ENCODE measurements at places on chromosomes 5 and 9.
A peak's percentile ranks its signal among the peaks of the same experiment; 100 is the strongest.

DNA sequence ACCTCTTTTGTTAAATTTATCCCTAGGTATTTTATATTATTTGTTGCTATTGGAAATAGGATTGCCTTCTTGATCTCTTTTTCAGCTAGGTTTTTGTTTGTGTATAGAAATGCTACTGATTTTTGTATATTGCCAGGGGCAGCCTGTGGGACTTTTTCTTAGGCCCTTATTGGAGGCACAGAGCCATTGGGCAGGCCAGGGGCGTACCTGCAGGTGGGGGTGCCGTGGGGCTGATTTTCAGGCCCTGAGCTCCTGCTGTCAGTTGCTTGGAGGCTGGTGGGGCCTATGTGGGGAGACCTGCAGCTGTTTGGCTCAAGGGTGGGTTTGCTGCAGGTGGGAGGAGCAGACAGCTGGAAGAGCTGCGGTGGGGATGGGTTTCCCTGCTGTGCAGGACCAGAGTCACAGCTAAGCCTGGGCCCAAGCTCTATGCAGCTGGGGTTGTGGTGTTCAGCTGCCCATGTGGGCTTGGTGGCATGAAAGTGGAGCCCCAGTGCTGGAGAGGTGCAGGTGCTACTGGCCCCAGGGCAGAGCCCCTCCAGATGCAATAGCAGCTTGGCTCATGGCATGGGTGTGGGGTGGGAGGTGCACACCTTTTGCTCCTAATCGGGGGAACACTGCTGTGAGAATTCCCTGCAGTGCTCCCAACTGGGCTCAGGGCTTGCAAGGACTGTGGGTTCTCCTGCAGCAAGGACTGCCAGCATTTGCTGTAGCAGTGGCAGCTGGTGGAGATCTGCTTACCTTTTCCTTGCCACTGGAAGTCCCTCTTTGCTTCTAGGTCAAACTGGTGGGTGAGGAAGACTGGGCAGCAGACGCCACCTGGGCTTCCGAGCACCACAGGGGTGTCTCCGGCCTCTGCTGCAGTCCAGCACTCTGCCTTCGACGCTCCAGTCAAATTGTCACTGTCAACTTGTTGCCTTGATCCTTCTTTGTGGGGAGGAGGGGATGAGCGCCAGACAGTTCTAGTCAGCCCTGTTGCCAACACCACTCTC lies 7.6 kb upstream of the CLPTM1L start:
- no peak for DNase-seq

DNA sequence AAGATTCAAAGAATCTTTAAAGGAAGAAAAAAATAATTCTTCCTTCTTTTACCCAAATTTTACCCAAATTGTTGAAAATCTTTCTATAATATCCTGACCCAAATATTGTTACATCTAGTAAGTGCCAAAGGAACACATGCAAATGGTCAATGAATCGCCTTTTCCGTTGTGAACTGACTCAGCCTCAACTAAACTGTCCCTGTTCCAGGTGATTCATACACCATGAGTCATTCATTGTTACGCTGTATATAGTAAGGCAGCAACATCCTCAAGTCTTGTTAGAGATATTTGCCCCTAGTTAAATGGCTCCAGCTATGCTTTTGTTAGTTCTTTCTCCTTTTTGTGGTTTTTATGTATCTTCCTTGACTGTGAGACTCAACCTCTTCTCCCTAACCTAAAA lies 9.7 kb downstream of the PTGER4 start:
- no peak for DNase-seq

GRCh38 chr9:27394154-27394825 lies 97.3 kb upstream of the EQTN start:
- DNase-seq: no peak

DNA sequence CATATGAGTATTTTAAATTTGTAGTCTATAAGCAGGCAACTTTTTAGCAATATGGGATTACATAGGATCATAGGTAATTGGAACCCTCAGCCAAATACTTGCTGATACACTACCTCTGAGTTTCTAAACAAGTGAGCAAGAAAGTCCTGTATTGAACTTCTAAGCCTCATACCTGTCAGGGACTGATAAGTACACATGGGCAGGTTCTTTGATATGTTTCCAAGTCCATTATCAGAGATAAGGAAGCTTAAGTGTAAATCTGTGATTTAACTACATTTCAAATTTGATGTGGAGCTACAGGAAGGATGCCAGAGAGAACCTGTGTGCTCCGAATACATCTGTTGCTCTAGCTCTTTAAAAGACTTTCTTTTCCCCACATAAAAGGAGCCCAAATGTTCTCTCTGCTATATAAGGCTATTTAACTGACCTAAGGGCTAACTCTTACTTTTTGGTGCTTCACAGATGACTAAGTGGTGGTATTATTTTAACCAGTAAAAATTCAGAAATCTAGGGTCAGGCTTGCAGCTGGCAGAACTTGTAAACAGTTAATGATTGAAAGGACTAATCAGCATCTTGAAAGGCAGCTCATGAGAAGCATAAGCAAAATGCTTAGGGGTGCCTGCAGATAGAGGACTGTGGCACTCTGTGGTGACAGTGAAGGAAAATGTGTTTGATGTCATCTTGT lies 228.6 kb downstream of the NR3C1 start:
- no peak for DNase-seq

GRCh38 chr5:151745071-151745705 lies 13.2 kb downstream of the ATOX1 start:
- peak; percentile 98 for DNase-seq

- DNase-seq: no peak
These were observed 220.3 kb downstream of the CSNK1G3 start for GRCh38 chr5:123732257-123732656.

GRCh38 chr9:111427186-111427585 lies 57.0 kb downstream of the ECPAS start:
- no peak for DNase-seq

DNA sequence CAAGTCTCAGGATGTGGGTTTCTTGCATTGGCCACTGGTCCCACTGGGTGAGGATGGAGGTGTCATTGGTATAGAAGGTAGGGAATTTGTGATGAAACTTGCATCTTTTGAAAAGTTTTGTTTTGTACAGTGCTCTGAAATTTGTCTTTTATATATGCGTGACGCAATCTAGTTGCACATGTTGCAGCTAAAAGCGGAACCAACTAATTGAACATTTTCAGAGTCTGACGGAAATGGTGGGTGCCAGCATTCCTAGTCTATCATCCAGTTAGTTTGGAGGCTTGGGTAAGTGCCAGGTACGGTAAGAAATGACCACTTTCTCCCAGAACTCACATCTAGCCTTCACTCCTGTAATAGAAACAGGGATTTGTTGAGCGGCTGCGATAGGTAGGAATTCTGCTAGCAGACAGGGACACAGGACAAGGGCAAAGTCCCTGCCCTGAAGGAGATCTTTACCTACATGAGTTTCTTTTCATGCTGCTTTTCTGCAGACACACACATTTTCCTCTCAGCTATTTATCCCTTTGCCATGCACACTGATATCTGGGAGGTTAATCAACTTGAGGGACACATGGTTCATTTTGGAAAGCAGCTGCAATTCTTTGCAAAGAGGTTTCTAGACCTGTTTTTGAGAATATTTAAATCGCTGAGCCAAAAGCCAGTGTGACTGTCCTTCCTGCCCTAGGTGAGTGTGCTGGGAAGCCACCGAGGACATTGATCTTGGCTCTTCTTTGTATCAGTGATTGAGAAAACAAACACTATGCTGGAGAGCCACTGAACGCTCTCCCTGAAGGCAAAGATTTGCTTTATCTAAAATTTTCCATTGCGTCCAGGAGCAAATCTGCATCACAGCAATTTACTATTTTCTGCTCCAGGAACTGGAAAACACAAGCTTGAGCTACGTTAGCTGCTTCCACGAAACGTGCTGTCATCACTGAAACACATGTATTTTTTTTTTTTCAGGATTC lies 89.7 kb downstream of the DAP start:
- no peak for DNase-seq

Data from RWPE2 (cell line).